ENCODE measurements at places on chromosomes 1 and 21. TPM values are rescaled to one million over a fixed set of nuclear protein-coding genes. Genes with fewer than 3 reads are reported as not detected.
A peak's percentile ranks its signal among the peaks of the same experiment; 100 is the strongest.

The NBPF15 gene
- total RNA-seq = 41.7 TPM

The TDRD10 gene
- total RNA-seq = not detected

DNA sequence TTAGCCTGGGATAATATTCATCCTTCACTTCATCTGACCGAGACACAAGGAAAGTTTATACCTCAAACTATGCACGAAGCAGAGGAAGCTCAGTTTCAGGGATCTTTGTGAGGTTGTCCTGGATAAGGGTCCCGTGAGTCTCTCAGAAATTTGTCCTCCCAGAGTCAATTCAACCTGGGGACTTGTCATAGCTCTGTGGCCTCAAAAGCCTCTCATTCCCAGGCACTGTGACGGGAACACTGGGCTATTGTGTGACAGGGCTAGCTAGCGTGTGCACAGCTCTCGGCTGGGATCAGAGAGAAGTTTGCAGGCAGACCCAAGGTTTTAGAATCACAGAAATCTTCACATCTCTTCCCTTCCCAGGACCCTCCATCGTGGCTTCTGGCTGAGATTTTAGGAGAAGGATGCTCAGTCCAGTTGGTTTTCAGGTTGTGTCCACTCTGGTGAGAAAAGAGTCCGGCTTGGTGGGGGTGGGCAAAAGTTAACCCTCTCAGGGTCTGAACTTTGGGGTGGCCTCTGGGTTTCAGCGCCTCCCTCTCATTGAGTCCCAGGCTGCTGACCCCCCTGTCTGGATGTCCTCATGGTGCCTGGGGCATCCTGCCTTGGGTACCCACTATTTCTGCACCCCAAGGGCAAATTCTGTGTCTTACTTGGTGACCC is 20.4 kb upstream of the LBR start:
- no peak for DNase-seq

- peak; percentile 53 for DNase-seq
These were observed 5.5 kb downstream of the NCAM2 start for GRCh38 chr21:21003701-21004100.

GRCh38 chr1:18580047-18580446 is 50.6 kb upstream of the PAX7 start:
- DNase-seq = no peak

DNA sequence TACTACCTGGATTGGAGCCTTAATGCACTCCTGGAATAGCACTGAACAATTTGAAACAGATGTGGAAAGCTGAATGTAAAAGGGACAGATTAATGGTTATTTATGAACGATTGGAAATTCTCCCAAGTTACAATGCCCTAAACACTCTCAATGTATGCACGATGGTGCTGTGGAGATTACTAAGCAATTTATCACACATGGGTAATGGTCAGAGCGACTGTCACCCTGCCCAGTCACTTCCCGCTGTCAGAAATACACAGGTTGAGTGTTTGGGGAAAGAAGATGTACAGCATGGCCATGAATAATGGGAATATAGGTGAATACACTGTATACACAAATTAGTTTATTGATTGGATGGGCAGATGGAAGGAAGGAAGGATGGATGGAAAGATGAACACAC is 342.4 kb downstream of the VAV3 start:
- DNase-seq = no peak

DNA sequence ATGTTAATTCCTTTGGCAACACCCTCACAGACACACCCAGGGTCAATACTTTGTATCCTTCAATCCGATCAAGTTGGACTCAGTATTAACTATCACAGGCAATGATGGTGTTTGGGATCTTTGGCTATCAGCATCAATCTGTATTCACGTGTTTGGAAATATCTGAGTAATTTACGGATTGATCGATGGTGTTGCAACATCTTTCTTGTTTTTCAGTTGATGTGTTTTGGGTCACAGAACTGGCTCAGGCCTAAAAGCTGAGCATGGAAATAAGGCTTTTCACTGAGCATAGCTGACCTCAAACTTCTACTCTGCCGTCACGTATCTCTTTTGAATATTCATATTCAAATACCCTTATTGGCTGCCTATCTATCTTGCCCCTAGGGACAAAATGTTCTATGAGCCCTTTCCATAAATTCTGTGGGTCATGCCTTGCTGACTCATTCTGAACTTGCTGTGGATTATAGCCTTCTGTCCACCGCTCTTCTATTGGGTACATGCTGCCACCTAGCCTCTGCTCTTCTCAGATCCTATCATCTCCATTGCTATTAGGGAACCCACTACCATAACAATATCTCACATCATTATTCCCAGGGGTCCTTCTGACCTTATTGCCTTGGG is 156.0 kb downstream of the PDE4B start:
- peak; percentile 95 for DNase-seq

- no peak for DNase-seq
These were observed 22.7 kb downstream of the COL6A2 start for GRCh38 chr21:46120301-46121285.

The PLA2G2F gene
- total RNA-seq = not detected

DNA sequence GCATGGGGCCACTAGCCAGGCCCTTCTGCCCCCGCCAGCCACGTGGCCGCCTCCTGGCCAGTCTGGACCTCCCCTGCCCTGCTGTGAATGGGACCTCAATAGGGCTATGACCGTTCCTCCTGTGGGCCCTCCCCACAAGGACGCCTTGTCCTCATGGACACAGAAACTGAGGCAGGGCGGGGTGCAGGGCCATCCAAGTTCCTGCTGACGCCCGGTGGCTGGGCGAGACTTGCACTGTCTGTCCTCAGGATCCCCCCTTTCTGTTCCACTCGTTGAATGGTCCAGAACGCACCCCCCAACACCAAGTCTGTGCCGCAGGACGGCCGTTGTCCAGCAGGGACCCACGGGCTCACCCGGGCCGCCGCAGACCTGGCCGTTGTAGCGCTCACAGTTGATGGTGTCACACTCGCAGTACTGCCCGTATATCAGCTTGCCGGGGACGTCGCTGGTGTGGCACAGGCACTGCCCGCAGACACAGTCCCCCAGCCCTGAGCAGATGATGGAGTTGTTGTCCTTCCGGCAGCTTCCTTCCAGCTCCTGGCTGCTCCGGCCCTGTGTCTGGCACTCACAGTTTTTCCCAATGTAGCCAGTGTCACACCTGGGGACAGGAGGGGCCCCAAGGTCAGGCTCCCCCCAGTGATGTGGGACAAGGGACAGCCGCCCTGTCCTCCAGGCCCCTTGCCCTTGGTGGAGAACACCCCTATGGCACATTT is 16.3 kb upstream of the PTTG1IP start:
- no peak for DNase-seq

DNA sequence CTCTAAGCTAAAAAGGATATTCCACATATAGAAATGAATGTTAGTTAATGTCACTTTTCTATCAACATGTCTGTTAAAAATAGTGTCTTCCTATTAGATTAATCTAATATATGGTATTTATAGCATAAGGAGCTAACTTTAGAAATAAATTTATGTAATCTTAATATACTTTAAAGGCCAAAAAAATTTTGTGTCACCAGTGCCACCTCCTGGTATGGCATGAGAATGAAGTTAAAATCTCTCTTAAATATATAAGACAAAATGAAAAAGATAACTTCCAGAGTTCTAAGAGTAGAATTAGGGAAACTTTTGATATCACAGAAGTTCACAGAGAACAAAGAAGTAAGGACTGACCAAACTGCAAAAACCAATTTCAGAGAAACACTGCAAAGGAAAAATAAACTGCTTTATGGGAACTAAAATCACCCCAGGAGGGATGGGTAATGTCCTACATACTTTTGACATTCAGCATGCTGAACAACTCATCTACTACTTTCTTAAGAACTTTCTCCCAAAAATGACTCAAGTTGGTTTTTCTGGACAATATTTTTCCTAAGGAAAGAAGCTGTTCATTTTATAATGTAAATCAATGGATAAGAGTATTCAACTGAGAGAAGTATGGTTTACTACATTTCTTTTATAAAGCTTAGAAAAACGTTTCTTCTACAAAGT is 82.8 kb downstream of the TRIM33 start:
- peak; percentile 29 for DNase-seq

GRCh38 chr1:99707535-99708142 is 58.8 kb downstream of the FRRS1 start:
- DNase-seq = peak; percentile 66

The DENND2C gene
- total RNA-seq = 4.6 TPM

The JAM2 gene
- total RNA-seq = 5.6 TPM

The ENAH gene
- 91.8 TPM for total RNA-seq

DNA sequence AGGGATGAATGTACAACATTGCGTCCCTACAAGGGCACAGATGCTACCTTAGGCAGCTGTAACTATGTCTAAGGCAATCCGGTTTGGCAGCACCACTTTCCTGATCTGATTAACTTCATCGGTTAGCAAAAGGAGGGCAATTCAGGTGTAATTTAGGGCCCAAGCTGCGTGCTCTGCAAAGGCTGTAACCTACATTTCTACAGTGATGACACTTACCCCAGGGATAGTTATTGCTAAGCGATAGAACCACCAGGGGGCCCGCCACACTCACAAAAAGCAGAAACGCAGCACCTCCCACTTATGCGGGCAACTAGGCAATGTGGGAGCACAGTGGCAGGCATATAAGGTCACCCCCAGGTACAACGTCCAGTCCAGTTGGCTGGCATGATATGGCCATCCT is 113.5 kb downstream of the GDAP2 start:
- DNase-seq = no peak

Measured in LHCN-M2 (cell line).